HS-27A (cell line): ENCODE measurements at places on chromosomes 6 and 20.

- no peak for DNase-seq
These were observed 77.8 kb downstream of the OR2B2 start for GRCh38 chr6:27834384-27834783.

DNA sequence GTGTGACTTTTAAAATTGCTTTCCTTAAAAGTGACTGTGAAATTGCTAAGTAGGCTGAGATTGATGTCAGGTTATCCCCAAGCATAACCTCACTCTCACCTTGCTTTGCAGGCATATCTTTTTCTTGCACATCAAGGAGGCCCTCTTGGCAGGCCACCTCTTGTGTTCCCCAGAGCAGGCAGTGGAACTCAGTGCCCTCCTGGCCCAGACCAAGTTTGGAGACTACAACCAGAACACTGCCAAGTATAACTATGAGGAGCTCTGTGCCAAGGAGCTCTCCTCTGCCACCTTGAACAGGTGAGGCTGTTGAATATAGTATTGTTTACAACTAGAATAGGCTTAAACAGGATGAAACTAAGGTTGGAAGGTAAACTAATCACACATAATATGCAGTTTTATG is 12.6 kb downstream of the MYLIP start:
- no peak for DNase-seq

- no peak for DNase-seq
These were observed 52.7 kb downstream of the KDM1B start for GRCh38 chr6:18207949-18208348.

GRCh38 chr20:47703748-47704147 is 81.5 kb downstream of the SULF2 start:
- DNase-seq = no peak

DNA sequence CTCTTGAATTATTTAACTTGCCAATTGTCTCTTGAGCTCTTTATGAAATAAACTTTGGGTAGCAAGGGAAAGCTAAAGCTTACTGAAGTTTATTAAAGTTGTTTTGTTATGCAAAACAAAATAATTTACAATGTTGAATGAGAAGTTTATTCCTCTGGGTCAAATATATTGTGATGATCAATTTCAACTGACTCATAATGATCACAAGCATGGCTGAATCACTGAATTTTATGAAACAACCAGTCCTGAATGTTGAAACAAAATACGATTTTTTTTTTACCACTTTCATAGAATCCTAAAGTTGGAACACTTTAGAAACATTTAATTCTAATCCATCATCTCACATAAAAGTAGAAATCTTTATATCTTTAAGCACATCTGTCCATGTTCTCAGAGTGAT is 110.3 kb downstream of the RWDD2A start:
- no peak for DNase-seq

DNA sequence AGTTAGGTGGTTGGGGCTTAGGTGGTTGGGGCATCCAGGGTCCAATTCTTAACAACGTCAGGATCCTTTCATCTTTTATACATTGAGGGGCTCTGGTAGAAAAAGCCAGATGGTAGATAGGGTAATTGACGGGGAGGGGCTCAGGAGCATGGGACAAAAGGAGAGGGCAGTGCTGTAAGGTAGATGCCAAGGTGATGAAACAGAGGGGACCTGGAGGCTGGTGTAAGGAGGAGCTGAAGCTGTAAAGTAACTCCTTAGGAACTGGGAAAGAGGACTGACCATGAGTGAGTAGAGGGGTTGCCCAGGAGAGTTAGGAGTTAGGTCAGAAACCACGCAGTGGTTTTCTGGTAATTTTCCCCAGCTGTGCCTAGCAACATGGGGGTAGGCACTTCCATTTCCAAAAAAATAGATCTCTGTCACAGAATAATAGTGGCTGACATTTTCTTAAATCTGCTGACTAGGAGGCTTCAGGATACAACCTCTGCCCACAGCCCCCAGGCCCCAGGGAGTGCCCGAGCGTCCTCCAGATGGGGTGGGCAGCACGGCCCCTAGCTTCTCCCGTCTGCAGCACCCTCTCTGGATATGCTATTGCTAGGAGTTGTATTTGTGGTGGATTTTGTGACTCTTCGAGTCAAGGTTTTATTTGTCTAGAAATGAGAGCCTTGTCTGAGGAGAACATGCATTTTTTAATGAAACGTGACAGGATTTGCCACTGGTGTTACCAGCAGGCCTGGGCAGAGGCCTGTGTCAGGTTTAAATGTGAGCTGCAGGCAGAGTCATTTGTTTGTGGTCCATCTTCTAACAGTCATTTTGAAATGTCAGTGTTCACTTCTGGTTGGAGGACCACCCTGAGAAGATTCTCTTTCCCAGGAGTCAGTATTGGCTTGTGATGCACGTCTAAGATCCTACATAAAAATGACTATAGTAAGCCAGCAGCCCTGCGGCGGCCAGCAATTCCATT is 44.6 kb downstream of the TULP4 start:
- no peak for DNase-seq

DNA sequence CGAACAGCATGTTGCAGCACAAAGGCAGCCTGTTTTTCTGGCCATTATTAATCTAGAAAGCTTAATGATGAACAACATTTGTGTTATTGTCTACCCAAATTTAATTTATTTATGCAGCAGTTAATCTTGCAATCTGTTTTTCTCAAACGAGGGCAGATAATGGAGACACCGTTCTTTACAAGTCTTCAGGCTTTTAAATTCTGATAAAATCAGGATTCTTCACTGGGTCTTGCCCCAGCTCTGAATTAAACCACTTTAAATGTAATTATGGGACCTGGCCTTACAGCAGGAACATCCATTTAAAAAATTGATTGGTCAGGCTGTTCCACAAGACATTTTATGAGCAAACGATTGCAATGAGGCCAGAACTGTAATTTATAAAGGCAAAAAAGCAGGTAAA is 26.5 kb upstream of the INSM1 start:
- DNase-seq = no peak

DNA sequence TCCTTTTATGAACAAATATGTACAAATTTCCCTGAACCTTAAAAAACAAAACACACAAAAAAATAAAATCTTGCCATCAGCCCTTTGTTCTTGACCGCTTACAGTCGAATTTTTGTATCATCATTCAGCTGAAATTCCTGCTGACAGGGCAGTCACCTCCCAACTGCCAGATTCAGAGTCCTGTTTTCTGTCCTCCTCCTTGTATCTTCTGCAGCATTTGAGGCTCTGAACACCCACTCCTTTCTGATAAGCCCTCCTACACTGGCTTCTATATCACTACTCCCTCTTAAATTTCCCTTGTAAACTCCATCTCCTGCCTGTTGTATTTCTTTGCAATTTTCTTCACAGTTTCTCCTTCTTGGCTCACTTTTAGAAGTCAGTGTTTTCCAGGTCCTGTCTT is 77.8 kb upstream of the CCN6 start:
- DNase-seq = no peak

DNA sequence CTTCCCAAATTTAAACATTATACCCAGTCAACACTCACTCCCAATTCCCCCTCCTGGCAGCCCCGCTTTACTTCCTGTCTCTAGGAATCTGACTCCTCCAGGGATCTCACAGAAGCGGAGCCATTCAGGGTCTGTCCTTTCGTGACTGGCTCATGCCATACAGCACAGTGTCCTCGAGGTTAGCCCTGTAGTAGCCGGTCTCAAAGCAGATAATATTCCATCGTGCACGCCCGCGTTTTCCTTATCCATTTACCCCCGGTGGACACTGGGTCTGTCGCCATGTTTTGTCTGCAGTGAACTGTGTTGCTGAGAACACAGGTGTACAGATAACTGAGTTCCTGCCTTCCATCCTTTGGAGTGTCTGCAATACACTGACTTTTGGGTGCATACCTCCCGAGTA is 95.3 kb downstream of the TTLL2 start:
- DNase-seq = no peak

DNA sequence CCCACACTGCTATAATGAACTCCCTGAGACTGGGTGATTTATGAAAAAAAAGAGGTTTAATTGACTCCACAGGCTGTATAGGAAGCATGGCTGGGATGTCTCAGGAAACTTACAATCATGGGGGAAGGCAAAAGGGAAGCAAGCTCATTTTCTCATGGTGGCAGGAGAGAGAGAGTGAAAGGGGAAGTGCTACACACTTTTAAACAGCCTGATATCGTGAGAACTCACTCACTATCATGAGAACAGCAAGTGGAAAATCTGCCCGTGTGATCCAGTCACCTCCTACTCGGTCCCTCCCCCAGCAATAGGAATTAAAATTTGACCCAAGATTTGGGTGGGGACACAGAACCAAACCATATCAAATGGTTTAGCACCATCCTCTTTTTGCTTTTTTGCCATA is 116.6 kb upstream of the CEP162 start:
- DNase-seq = no peak
